Globus pallidus (tissue), 1 donor: ENCODE measurements at places on chromosomes 3 and 15.

DNA sequence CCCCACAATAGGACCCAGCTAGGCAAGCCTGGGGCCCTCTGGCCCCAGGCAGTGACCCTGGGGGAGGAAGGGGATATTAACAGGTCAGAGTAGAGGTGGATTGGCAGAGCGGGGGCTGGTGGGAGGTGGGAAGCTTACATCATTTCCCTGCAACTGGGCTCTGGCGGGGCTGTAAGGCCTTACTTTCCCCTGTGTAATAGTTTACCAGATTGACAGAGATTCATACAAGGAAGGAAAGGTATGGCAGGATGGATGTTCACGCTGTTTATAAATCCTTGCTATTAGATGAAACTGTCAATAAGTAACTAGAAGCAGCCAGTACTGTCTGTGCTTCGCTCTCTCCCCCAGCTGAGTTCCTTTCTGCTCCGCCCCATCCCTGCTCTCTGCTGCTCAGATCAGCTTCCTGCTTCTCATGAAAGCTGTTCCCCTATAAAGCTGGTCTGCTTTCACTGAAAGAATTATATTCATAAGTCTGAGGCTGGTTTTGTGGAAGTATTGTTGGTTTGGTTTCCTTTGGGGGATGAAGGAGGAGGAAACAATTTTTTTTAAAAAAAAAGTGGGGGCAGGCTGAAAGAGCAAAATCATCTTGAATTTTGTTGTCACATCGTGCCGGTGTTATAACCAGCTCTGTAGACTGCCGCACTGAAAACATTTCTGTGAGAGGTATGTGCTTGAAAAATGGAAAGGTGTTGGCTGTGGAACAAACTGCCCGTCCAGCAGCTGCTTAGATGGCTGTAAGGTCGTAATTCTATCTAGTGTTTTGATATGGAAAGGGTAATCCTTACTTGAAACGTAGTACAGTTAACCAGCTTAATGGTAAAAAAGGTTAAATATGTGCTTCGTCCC, 76.4 kb downstream of the BBX start:
- peak; percentile 71 for DNase-seq

- DNase-seq = no peak
These were observed 244.1 kb downstream of the LPP start for GRCh38 chr3:188397766-188398705.

GRCh38 chr15:68626283-68626682, 47.5 kb downstream of the CORO2B start:
- DNase-seq = no peak

GRCh38 chr3:105868431-105868741, 426 bp downstream of the CBLB start:
- DNase-seq = peak; percentile 60

- no peak for DNase-seq
These were observed 266.2 kb downstream of the OPA1 start for GRCh38 chr3:193859195-193859594.
